ENCODE measurements at places on chromosomes 2 and 18.

GRCh38 chr2:101597347-101597944, 100.1 kb upstream of the MAP4K4 start:
- DNase-seq: no peak

- no peak for DNase-seq
Measured at GRCh38 chr2:189444322-189444721, 3.0 kb downstream of the WDR75 start.

DNA sequence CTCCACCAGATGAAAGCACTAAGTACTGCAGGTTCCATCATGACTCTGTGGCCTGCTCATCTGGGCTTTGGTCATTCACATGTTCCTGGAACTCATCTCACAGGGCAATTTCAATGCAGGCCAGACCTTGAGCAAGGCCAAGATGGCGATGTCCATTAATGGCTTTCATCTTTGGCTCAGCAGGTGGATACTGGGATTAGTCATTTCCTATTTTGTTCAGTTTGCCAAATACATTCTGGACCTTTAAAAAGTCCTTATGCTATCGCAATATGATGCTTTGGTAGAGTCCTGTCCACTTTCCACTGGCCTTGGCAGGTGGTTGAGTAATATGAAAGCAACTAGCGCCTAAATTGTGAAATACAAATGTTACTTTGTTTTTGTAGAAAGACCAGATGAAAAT, 170.1 kb upstream of the REV1 start:
- DNase-seq: no peak

- no peak for DNase-seq
Measured at GRCh38 chr18:33712719-33713118, 134.7 kb downstream of the ASXL3 start.

DNA sequence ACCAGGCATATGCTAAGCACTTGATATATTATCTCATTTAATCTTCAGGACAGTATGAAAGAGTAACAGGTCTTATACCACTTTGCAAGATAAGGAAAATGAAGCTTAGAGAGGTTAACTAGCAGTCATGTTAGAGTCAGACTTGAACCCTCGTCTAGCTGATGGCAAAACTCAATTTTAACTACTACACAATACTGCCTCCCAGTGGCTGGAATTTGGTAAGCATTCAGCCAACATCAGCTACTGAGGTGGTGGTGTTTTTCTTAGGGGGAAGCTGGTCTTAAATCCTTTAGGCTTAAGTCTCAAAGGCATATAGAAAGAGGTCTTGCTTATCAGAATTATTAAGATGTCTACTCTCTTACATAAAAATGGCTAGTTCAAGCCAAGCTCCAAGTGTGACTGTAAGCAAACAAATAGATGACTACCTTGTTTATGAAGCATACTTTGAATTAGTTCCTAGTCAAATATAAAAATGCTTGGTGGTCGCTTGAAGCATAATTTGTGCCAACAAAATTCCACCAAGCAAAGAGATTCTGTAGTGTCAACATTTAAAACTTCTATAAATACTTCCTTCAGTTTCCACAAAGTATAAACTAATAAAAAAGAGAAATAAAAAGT, 325.4 kb upstream of the FIGN start:
- DNase-seq: no peak

- no peak for DNase-seq
Measured at GRCh38 chr18:75884728-75885127, 457.2 kb upstream of the SMIM21 start.

- DNase-seq: no peak
Measured at GRCh38 chr2:188647430-188648070, 326.6 kb upstream of the COL3A1 start.

DNA sequence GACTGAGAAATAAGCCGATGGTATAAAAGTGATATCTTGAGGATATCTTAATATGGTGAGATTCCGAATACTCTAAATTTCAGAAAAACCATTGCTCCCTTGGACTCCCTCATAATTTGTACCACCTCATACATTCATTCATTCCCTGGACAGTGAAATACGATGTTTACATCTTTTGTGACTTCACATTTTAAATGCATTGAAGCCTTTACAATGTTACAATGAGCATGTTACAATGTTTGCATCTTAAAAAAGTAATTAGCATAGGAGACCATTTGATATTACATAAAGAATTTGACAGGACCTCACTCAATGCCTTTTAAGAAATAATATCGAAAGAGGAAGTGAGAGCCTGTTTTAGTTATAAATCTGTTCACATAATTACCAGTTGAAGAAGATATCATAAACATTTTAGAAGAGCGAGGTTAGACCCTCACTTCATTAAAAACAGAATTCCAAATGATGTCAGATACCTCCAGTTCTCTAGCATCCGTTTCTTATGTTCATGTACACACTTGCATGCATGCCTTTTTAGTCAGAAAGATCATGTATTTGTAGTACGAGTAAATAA, 372.0 kb downstream of the ARHGAP15 start:
- no peak for DNase-seq

- no peak for DNase-seq
Measured at GRCh38 chr18:58476516-58477256, 152.2 kb downstream of the ALPK2 start.

- no peak for DNase-seq
Measured at GRCh38 chr2:104158191-104158590, 695.7 kb upstream of the POU3F3 start.

- no peak for DNase-seq
Measured at GRCh38 chr18:76948345-76948744, 126.0 kb downstream of the ZNF236 start.

DNA sequence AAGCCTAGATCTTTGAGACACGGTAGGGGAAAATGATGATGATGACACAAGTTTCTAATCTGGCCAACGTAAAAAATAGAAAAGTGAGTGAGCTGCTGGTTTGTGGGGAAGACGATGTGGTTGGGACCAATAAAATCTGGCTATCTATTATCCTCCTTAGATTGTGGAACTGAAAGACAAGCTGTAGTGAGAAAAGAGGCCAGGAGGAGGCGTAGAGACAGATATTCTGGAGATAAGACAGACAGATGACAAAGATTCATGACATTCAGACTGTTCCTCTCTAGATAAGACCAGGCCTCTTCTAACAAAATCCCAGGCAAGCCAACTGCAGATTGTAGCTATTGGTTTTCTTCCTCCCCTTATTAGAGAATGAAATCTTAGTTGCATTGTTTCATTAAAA, 376.3 kb upstream of the UBE2E3 start:
- DNase-seq: no peak

DNA sequence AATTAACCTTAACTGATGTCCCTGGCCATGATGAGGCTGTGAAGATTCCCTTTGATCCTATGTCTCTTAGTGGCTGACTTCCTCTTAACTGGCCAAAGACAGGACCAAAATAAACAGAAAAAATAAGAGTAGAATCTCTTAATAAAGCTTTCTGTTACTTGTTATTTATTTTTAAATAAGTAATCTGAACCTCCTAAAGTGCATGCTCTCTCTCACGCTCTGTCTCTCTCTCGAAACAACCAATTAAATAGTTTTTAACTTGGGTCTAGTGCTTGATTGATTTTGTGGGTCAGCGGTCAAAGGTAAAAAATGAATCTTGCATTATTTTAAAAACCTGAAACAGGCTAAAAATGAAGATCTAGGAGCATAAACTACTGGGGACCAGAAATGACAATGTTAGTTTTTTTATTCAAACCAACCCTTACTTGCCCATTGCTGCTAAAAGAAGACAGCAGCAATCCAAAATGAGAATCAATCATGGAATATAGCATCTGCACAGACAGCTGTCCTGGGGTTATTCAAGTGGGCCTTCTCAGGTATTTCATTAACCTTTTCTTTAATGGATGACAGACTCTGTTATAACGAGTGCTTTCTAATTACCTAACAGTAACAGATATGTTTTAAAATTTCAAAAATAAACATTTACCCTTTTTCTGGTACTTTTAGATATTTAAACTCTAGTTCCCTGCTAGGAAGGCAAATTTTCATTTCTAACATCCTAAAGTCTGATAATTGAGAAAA, 11.2 kb downstream of the GAREM1 start:
- DNase-seq: no peak

DNA sequence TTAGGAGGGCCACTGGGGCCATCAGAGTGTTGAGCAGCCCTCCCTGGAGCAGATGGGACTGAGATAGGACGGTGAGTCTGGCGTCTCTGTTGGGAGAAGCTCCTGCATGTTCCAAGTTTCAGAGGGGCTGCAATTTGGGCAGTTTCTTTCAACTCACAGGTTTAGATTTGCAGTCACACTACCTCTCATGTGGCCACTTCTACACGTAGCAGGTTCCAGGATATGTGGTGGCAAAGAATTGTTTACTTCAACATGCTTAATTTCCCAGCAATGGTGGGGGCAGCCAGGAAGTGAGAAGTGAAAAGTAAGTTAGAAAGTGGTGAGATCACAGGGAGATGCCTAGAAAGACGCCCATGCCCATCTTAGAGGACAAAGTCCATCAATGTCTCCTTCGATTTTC, 9.3 kb downstream of the NCK2 start:
- no peak for DNase-seq

GRCh38 chr2:121197369-121198091, 87.5 kb downstream of the TFCP2L1 start:
- no peak for DNase-seq

GRCh38 chr2:196821195-196821594, 12.0 kb upstream of the C2orf66 start:
- DNase-seq: no peak

GRCh38 chr18:46239549-46239948, 135.4 kb downstream of the HAUS1 start:
- DNase-seq: no peak

DNA sequence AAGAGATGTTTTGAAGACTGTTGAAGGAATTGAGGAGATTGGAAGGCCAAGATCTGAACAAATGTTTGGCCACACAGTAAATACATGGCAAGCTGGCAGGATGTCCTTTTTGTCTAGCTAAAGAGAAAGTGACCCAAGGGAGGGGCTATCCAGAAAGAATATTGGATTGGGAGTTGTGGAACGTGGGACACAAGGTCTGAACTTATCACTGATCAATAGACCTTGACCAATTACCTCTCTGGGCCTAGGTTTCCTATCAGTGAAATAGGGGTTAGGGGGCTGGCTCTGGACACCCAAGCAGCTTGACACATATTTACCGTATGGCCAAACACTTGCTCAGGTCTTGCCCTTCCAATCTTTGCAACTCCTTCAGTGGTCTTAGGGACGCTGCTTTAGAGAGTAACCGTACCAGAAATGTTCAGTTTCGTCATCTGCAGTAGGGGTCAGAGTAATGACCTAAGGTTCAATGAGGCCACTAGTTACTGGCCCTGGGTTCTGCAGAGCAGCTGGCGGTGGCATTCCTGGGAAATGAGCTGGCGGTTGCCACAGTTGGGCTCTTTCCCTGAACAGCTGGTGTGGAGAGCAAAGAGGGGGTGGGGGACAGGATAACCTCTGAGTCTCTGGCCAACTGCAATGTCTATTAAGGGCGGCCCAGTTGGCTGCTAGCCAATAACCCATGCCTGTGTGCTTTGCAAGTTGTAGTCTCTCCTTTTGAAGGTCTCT, 70.1 kb upstream of the STPG4 start:
- no peak for DNase-seq
